ENCODE measurements at places on chromosomes 12 and 14. TPM values are rescaled to one million over a fixed set of nuclear protein-coding genes. Genes with fewer than 3 reads are reported as not detected.

GRCh38 chr14:76647697-76648298 is 113.5 kb upstream of the VASH1 start:
- peak; percentile 7 for DNase-seq

DNA sequence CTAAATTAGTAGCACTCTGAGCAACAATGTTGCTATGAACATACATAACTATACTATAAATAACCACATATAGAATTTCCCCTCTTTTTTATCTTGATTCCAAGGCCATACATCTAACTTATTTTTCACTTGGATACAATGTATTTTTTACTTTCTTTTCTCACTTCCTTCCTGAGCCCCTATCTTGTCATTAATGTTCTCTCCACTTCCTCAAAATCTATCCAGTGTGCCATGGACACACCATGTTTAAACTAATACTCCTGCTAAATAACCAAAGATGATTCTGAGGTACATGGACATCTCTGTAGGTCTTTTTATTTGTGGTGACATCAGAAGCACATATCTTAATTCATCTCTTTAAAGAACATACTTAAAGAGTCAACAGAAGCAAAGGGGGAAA is 251.2 kb downstream of the C12orf42 start:
- DNase-seq: no peak

GRCh38 chr12:4604684-4605193 is 42.7 kb downstream of the DYRK4 start:
- DNase-seq: peak; percentile 52

SYNDIG1L gene
- total RNA-seq: not detected

- DNase-seq: no peak
These were observed 71.3 kb downstream of the PHLDA1 start for GRCh38 chr12:75960086-75960910.
